ENCODE measurements at places on chromosomes 1 and 21.

GRCh38 chr1:177010211-177010825 lies 154.2 kb downstream of the ASTN1 start:
- DNase-seq = no peak

DNA sequence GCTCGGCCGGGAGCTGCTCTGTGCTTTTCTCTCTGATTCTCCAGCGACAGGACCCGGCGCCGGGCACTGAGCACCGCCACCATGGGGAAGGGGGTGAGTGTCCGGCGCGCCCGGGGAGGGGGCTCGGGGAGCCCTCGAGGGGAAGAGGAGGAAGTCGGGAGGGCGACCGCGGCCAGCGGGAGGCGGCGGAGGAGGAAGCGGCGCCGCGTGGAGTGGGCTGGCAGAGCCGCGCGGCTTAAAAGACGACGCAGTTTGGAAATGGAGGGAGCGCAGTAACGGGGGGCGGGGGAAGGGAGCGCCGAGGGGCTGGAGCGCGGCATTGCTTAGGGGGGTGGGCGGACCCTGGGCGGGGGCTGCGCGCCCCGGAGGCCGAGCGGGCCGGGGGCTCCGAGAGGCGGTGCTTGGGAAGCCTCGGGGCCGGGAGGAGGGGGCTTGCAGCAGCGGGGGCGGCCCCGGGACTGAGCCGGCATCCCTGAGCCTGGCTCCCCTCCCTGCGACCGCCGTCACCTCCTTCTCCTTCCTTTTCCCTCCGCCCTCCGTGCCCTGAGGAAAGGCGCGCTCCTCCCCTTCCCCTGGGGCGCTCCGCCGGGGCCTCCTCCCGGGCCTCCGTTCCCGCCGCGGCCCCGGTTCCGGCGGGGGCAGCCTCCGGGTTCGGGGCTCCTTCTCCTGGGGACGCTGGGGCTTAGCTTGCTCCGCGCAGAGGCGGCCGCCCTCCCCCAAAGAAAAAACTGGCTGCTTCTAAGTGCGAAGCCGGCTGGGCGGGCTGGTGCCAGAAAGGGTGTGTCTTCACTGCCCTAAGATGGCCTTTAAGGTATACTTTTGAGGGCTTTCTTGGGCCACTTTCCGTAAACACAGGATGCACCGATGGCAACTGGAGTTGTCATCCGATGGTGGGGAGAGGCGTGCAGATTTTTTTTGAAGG lies 648 bp downstream of the ATP1A1 start:
- DNase-seq = no peak

GRCh38 chr1:155794605-155795245 lies 62.3 kb downstream of the GON4L start:
- DNase-seq = no peak

DNA sequence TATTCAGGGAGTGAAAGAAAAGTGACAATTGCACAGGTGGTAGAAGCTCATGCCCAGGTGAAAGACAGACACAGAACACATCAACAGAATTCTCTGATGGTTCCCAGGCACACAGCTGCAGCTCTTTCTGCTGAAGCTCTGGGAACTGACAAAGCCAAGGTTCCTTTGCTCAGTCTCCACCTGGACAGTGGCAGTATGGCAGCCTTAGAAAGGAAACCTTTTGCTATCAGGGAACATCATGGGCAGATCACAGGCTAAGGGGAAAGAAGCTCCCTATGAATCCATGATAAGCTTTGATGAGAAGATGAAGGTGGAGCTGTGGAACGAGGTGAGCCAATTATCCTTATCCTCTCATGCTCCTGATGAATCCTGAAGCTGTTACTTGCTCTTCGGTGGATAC lies 1.2 kb downstream of the SPRR2B start:
- DNase-seq = no peak

- DNase-seq = no peak
Observed at GRCh38 chr1:175918364-175918801, 175.0 kb upstream of the TNR start.

DNA sequence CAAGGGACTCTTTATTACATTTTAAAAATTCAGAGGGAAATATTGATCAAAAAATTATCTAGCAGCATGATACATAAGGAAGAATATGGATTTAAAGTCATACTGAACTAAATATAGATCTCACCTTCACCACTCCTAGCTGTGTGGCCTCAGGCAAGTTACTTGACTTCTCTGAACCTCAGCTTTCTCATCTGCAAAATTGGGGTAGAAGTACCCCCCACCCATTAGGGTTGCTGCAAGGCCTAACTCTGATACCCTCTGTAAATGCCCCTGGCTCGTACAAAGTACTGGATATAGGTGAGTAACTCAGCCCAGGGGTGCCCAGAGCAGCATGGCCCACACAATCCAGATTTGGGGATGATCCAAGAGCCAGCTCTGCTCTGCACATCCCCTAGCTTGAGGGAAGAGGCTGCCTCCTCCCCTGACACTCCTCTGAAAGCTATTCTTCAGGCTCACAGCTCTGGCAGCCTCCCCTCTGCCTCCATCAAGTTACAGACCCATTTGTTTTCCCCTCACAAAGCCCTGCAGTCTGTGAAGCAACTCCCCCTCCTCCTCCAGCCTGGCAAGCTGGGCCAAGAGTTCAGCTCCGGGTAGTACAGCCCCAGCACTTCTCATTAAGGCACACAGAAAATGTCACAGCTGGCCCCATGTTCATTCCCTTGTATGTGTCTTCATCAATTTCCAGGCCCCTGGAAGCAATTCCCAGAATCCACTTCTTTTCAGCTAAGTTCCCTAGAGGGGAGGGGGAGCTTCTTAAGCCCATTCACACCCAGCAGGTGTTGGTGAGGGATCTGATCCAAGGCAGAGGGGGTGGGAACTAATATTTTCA lies 143.7 kb downstream of the PLPP3 start:
- DNase-seq = no peak

DNA sequence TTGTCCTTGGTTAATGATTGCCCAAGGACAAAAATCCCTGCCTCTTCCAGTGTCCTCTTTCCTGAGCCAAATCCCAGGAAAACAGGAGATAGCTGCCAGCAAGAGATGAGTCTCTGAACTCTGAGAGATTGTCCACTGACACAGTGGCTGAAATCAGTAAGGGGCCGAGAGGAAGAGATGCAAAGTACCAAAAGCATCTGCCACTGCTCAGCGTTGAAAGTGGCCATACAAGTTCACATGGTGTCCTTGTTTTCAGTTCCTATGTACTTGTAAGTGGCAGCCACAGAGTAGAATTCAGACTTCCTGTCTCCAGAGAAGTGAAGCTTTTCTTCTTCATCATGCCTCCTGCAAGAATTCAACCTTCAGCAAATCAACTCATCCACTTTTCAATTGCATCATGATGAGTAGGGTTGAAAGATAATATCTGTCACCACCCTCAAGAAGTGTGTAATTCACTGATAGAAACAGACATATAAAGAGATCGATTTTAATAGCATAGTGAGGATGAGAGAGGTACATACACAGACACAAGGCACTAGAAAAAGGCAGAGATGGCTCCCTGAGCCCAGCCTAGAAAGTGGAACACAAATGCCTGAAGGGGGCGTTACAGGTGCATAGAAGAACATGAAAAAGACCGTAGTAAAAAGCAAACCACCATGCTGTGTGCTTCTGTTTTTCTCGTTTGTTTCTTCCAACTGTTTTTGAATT lies 185.8 kb downstream of the MRPL39 start:
- DNase-seq = peak; percentile 56

- DNase-seq = no peak
Observed at GRCh38 chr1:65751961-65752360, 40.7 kb upstream of the PDE4B start.

- DNase-seq = no peak
Observed at GRCh38 chr1:212166644-212167043, 118.6 kb upstream of the PPP2R5A start.

GRCh38 chr1:5745800-5746610 lies 246.2 kb downstream of the NPHP4 start:
- peak; percentile 27 for DNase-seq

DNA sequence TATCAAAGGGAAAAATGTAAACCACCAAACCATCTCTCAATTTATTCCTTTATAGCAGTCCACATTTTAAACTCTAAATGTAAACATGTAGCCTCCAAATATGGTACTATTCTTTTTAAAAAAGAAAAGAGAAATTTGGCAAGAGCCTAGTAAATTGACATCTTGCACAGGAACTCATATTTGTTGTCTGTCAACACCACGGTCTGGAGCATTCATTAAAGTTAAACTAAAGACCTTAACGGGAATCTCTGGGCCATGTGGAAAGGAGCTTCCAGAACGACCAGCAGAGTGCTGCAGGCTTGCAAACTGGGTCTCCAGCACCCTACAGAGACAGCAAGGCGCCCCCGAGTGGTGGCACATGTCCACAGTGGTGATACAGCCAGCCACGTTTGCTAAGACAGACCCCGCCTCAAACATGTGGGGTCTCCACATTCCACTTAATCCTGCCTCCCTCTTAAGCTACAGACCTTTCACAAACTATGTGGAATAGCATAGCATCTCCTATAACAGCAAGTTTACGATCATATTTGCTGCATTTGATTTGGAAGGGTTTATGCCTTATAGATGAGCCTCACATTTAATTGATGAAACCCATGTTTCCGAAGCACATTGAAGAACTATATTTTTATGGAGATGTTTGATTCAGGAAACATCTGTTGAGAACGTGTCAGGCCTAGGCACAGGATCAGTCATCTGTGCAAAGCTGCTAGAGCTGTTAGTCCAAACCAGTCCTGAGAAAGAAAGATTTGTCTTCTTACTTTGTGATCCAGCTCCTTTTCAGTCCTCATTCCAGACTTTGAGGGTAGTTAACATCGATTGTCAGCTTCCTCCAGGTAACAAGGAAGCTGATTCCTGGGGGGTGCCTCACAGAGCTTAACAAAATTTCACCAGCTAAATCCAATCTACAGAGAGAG lies 96.4 kb upstream of the BACE2 start:
- DNase-seq = no peak
